Activated CD8-positive, alpha-beta memory T cell treated with anti-CD3 and anti-CD28 coated beads for 4 hours (primary cell): ENCODE measurements at places on chromosomes 7 and 10.

DNA sequence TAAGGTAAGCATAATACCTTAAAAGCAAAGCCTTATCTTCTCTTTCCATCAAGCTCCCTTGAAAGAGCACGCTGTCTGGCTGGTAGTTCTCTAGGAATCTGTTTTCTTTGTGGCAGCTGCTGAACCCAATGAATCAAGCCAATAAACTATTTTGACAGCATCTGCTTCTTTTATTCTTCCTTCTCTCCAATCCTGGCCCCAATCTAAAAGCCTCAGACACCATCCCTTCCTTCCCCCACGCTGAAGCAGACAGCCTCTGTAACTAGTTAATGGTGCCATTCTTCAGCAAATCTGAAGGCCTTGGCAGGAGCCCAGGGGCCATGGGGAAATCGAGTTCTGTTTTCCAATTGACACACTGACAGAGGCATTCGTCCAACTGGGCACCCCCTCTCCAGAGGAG lies 186.6 kb upstream of the LYZL1 start:
- no peak for DNase-seq

GRCh38 chr7:77759294-77759889 lies 38.8 kb downstream of the TMEM60 start:
- peak; percentile 43 for DNase-seq

GRCh38 chr7:100169147-100169850 lies 882 bp upstream of the GAL3ST4 start:
- no peak for DNase-seq

- no peak for DNase-seq
These were observed 126.7 kb downstream of the ARL4A start for GRCh38 chr7:12814107-12814506.
